ENCODE measurements at places on chromosomes 6 and 20.

- no peak for DNase-seq
Observed at GRCh38 chr6:91731939-91732338, 1145.1 kb upstream of the MAP3K7 start.

DNA sequence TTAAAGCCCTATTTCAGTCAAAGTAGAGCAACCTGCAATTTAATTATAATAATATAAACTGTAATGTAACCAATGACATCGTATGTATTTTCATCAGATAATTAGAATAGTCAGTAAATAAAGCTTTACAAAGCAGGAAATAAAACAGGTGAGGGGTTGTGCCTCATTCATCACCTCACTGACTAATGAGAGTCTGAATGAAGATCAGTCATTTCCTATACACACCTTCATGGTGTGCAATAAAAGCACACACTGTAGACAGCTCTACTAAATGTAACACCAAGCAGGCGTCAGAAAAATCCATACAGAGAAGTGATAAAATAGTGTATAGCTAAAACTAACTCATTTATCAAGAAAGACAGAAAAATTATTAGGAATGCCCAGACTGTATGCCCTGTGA, 105.9 kb downstream of the MAN1A1 start:
- no peak for DNase-seq

DNA sequence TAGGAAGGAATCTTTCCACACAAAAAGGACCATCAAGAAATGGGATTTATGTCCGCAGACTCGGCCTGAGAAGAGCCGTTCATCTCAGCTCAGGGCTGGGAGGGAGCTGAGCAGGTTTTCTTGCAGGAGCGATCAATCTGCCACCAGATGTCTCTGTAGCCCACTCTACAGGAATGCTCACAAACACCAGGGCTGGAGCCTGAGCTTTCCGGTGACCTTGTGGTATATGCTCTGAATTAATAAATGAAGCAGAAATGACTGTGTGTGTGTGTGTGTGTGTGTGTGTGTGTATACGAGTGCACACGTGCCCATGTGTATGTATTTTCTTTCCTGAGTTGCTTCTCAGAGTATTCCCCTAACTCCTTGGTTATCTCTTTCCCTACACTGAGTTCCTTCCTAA, 12.0 kb downstream of the CD83 start:
- DNase-seq, result no peak

DNA sequence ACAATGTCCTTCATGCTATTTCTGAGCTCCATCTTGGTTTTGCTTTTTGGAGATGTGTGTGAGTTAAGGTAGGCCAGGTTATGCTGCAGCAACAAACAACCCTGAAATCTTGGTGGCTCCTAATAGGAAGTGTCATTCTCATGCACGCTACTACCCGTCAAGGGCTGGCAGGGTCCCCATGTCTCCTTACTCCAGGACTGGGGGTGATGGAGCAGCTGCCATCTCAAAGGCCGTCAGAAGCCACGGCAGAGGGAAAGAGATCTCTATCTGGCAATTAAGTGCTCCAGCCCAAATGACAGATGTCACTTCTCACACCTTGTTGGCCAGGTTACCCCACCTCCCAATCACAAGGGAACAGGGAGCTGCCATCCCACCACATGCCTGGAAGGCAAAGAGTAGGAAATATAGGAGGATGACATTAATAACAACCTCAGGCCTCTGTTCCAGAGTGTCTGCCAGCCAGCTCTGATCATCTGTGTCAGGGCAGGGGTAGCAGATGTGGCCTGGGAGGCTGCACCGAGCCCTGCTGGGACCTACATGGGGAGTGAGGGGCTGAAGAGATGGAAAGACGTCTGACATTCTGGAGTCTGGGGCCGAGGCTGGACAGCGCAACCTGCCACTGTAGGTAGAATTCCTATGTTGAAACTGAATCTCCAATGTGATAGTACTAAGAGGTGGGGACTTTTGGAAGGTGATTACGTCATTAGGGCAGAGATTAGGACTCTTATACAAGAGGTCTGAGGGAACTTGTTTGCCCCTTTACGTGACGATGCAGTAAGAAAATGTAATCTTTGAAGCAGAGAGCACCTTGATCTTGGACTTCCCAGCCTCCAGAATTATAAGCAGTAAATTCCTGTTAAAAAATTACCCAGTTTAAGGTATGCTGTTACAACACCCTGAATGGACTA, 4.8 kb upstream of the SDCBP2 start:
- no peak for DNase-seq

DNA sequence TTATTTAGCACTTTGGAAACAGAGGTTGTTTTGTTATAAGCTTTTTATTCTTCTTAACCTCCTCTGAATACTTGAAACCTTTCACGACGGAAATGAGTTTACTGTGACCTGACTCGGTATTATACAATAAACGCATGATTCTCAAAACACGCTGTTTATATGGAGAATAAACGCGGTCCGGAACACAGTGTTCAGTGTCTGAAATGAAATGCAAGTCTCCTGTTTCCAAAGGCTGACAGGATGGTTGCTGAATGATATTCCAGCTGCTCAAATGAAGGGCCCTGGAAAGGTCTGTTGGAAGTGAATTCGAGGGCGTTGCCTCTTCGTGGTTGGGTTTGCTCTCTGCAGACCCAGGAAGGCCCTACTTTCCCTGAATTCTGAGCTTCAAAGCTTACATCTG, 83.4 kb downstream of the RSPH3 start:
- DNase-seq, result no peak

Data from stimulated activated CD4-positive, alpha-beta T cell treated with anti-CD3 and anti-CD28 coated beads, TNF-alpha, amount 100 ng/mL, for 4 hours (primary cell).